Foreskin keratinocyte (primary cell): ENCODE measurements at places on chromosomes 5 and 9. TPM values are rescaled to one million over a fixed set of nuclear protein-coding genes. Genes with fewer than 3 reads are reported as not detected.

RORB gene
- not detected in 2 replicates for total RNA-seq

PPP2R2B gene
- 0.14 TPM in 1 of 2 replicates, not detected in the other for total RNA-seq

AQP7 gene
- total RNA-seq = not detected in 2 replicates

ADRA1B gene
- total RNA-seq = 0.11 TPM in 1 of 2 replicates, not detected in the other

PTGER4 gene
- total RNA-seq = 4.2 and 7.3 TPM in 2 replicates

MARCOL gene
- total RNA-seq = not detected in 2 replicates

MYO10 gene
- 57.7 and 62.5 TPM in 2 replicates for total RNA-seq
